ENCODE measurements at places on chromosomes 7 and 10.

- DNase-seq = no peak
Observed at GRCh38 chr7:30694218-30694745, 12.0 kb upstream of the CRHR2 start.

- DNase-seq = no peak
Observed at GRCh38 chr7:114715907-114716306, 206.0 kb upstream of the MDFIC start.

DNA sequence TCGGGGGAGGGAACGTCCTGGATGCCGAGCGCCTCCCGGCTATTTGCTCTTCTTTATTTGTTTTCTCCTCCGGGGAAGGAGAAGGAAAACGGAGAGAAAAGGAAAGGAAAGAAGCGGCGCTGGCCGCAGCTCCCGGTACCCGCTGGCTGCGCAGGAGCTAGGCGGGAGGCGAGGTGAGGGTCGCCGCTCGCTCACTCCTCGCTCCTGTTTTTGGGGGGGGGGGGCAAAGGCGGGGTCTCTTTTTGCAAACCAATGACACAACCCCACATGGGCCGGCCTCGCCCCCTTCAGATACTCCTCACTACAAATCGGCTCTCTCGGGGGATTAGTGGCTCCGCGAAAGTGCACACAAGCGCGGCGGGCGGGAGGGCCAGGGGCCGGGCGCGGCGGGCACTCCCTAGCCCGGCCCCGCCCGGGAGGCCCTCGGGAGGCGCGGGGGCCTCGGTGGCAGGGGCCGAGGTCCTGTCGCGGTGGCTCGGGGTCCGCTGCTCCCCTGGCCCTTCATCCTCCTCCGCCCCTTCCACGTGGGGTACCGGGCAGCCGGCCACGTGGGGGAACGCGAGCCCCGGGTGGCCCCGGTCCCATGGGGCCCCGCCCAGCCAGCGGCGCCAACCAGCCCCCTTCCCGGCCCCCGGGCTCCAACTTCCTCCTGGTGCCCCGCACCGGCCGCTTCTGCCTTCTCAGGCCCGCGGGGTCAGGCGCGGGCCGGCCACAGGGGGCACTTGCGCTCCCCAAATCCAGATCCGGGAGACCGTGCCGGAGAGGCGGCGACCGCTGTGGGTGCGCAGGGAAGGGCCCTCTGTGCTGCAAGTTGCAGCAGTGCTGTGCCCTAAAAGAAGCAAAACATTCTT, 718 bp upstream of the CTBP2 start:
- peak; percentile 91 for DNase-seq

- no peak for DNase-seq
Observed at GRCh38 chr10:128416231-128416630, 290.0 kb upstream of the MKI67 start.

DNA sequence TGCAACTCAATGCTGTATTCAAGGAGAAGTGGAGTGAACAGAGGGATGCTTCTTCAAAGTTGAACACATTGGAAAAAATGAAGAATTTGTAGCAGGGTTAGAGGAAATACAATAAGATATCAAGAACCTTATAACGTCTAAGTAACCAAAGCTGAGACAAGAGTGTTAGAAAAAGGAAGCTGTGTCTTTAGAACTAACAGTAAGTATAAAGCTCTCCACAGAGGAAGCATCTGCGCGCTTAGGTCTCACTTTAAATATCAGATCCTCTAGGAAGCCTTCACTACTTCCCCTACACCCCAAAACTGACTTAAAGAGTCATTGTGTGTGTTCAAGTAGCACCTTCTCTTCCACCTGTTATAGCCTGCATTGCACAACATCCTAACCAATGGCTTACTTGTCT, 43.0 kb downstream of the CH25H start:
- DNase-seq = no peak

GRCh38 chr10:11193001-11193551, 175.4 kb downstream of the CELF2 start:
- no peak for DNase-seq

GRCh38 chr10:126014309-126014708, 117.9 kb downstream of the FANK1 start:
- no peak for DNase-seq

- no peak for DNase-seq
Observed at GRCh38 chr10:7117806-7118674, 292.8 kb downstream of the SFMBT2 start.

- DNase-seq = no peak
Observed at GRCh38 chr10:131155876-131156230, 155.7 kb downstream of the TCERG1L start.

GRCh38 chr7:69880840-69881239, 282.6 kb downstream of the AUTS2 start:
- DNase-seq = peak; percentile 97

GRCh38 chr7:41711283-41712064, 8.6 kb upstream of the INHBA start:
- no peak for DNase-seq

GRCh38 chr7:1856161-1856887, 186.2 kb downstream of the ELFN1 start:
- DNase-seq = no peak

GRCh38 chr7:1152492-1152891, 7.5 kb downstream of the ZFAND2A start:
- DNase-seq = no peak

DNA sequence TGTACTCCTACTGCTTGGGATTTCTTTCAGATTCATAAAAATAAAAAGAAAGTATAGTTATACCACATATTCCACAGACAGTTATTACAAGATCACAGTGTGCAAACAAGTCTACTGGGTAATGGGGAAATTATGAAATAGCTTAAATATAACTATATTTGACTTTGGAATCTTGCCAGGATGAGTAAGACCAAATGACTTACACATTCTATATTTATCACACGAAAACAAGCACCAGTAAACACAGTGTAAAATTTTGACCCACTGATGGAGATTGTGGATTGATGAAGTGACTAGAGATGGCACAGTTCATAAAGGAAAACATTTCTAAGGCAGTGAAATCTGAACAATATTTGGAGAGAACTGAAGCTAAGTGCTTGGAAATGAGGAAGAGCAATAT, 339.7 kb downstream of the THSD7A start:
- no peak for DNase-seq

DNA sequence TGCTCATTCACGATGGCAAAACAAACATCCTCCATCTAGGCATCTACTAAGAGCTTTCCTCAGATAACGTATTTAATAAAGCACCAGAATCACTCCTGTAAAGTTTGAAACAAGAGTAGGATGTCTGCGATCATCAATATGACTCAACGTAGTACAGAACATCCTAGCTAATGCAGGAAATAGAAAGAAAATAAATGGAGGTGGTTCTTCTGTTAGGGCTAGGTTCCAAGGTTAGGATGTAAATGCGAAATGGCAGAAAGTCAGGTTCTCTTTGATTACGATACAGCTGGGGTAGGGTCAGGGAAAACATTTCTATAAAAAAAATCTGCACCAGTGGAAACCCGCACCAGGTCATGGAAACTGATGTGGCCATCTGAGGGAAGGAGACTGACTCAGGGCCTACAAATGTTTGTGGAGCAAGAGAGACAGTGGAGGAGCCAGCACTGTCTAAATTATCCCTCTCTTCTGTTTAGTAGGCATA, 29.1 kb downstream of the CCDC6 start:
- DNase-seq = no peak

GRCh38 chr7:148336411-148336810, 254.2 kb upstream of the C7orf33 start:
- DNase-seq = no peak

- DNase-seq = no peak
Observed at GRCh38 chr7:2471396-2471795, 4.8 kb downstream of the GRIFIN start.

- DNase-seq = no peak
Observed at GRCh38 chr7:34675749-34676374, 17.8 kb downstream of the NPSR1 start.

DNA sequence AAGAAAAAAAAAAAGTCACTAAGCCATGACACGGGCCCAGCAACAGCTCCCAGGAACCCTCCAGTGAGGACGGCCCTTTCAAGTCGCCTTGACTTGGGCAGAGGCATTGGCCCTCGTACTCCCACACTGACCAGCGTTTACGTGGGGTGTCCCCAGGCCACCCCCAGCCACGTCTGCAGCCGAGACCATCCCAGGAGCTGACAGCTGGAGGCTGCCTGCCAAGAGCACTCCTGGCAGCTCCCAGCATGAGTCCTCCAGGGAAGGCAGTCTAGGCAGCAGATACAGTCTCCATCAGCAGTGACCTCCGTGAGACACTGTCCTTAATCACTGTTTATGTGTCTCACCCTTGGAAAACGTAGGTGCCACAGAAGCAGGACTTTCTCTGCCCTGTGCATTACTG, 86.5 kb downstream of the PROSER2 start:
- DNase-seq = no peak

GRCh38 chr10:94641480-94641879, 42.0 kb upstream of the CYP2C18 start:
- no peak for DNase-seq

GRCh38 chr7:22231141-22231540, 125.8 kb downstream of the RAPGEF5 start:
- no peak for DNase-seq

DNA sequence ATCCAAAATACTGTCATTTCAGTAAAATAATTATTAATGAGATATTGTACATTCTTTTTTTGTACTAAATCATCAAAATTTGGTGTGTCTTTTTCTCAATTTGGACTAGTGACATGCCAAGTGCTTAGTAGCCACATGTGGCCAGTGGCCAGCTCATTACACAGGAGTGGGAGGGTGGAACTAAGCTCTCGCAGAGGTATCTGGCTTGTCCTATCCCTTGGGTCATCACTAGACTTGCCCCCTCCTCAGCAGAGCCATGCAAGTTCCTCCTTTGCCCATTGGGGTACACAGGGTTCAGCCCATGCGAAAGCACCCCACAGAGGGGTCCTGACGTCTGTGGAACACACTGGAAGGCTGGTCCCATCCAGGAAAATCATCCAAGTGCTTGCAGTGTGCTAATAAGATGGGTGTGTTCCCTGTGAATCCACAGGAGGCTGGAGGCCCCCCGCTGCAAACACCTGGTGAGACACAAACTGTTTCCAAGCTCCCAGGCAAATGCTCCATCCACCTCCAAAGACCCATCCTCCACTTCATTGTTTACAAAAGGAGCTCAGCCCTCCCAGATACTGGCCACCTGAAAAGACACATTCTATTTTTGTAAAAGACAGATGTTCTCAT, 1.3 kb downstream of the ARHGAP22 start:
- DNase-seq = no peak

GRCh38 chr10:132813560-132814468, 27.9 kb upstream of the NKX6-2 start:
- DNase-seq = no peak

DNA sequence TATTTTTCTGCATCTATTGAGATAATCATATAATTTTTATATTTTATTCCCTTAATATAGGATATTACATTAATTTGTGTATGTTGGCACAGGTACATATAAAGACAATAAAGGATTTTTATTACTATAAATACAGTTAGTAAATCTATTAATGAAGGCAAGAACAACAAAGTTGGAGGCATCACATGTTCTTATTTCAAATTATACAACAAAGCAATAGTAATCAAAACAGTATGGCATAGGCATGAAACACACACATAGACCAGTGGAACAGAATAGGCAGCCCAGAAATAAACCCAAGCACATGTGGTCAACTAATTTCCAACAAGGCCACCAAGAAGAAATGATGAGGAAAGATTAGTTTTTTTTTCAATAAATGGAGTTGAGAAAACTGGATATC, 11.2 kb downstream of the TFPI2 start:
- no peak for DNase-seq

DNA sequence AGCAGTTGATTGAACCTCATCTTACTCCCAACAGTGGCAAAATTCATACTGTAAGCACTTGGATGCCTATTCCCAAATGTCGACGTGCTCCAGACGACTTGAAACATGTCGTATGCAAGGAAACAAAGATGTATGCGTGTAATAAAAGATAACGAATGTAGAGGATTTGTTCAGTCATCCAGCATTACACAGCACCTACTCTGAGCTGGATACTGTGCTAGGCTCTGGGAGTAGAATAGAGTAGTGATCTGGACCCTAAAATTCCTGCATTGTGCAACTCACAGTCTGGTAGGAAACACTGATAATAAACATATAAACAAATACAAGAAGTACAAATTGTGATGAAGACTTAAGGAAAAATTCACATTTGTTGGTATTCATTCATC, 5.6 kb upstream of the TBX20 start:
- DNase-seq = no peak

DNA sequence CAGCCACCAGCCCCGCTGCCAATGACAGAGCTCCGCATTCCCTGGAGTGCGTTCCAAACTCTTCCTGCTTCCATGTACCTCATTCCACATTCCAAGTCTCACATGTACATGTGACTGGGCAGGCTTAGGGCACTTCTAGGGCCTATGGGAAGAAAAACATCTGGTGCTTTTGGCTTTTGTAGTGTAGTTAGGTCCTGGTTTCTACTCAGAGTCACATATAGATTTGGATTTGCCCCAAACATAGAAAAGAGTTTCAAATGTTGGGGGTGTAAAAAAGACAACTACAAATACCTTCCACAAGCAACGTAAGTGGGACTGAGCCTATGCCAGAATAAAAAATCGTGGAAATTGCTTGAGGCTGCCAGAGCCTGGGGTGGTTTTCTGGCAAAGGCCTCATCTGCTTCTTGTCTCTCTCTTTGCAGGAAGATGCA, 84.1 kb downstream of the ZNF467 start:
- no peak for DNase-seq

GRCh38 chr10:52644373-52645186, 128.0 kb downstream of the MBL2 start:
- no peak for DNase-seq

DNA sequence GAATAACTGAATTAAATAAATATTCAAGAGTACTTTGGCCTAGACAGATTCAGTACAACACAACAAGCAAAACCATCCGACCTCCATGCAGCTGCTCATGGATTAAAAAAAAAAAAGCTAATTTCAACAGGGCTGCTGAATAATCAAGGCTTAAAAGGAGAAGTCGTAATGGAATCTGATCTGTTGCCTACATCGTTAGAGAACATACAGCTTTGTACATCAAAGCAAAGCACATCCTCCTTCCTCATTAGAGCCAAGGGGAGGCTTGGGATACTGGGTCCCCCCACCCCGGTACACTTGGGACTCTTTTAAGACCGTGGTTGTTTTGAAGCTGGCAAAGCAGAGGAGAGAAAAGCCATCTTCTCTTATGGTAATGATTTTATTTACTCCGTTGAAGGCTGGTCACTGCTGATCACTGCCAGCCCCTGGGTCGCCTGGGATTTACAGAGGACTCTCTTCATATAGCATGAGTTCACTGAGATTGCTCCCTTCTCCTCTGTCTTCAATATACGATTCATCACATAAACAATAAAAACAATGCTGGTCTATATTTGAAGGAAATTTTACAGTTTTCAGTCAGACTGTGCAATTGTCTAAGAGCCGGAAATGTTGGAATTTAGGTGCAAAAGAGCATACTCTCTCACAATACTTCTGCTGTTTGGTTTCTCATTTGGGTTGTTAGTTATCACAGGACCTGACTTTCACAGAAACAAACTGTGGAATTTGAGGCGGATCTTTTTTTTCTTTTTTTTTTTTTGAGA, 148.8 kb downstream of the FAM107B start:
- no peak for DNase-seq

GRCh38 chr10:10794791-10795191, 222.9 kb upstream of the CELF2 start:
- no peak for DNase-seq

Data from NCI-H1436 treated with DMSO at 0.1 percent for 48 hours (cell line).